ENCODE measurements at places on chromosomes 1 and 21.

DNA sequence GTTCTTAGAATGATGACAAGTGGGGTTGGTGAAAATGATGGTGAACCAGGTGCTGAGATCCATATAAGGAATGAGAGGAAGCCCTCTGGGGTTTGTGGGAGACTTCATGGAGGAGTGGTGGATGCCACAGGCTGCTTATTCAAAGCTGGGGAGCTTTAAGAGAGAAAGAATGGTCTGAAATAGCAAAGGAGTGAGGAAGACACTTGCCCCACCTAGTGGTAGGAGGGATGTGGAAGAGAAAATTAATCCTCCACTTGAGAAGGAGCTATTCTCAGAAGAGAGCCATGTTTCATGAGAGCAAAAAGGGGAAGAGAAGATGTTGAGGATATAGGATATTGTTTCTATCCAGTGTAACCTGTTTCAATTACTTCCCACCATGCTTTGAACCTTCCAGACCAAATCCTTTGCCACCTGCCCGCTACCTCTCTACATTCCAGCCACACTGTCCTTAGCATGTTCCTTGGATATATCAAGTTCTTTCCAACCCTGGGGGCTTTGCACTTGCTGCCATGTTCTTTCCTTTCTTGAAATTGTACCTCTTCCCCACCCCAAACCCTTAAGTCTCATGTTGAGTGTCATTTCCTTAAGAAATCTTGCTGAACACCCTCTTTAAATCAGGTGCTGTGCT is 19.6 kb upstream of the ZNF648 start:
- DNase-seq, result no peak

- DNase-seq, result no peak
These were observed 51.2 kb downstream of the PLXNA2 start for GRCh38 chr1:208192995-208193394.

- DNase-seq, result no peak
These were observed 16.1 kb downstream of the CCDC18 start for GRCh38 chr1:93196591-93196990.

GRCh38 chr1:39385067-39385988 is 106.1 kb upstream of the BMP8A start:
- DNase-seq, result no peak

DNA sequence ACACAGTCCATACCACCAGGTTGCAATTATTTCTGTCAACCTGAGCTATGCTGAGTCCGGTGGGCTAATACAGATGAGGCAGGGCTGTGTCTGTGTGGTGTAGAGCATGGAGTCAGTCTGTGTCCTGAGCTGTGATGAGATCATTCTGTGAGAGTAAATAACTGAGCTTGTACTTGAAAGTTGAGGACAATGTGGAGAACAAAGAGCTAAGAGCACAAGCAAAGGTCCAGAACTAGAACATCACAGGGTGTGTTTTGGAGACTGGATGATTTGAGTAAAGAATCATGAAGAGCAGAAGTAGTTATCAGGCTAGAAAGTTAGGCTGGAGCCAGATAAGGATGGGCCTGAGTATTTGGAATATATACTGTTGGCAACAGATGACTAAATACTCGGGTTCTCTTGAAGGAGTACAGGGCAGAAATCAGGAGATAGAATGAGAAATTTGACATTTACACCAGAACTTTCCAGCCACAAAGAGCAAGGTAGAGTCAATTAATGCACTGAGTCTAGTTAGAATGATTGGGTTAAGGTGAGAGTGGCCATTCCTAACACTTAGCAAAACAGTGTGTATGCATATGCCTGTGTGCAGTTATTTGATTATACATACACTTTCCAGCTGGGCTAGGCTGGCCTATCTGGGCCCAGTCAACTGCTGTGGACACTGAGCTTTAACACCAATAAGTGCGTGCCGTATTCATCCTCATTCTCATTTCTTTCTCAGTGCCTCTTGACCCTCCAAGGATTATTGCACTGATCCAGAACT is 48.8 kb downstream of the LEPR start:
- no peak for DNase-seq

- no peak for DNase-seq
These were observed 148.4 kb downstream of the GPATCH2 start for GRCh38 chr1:217482356-217483102.

DNA sequence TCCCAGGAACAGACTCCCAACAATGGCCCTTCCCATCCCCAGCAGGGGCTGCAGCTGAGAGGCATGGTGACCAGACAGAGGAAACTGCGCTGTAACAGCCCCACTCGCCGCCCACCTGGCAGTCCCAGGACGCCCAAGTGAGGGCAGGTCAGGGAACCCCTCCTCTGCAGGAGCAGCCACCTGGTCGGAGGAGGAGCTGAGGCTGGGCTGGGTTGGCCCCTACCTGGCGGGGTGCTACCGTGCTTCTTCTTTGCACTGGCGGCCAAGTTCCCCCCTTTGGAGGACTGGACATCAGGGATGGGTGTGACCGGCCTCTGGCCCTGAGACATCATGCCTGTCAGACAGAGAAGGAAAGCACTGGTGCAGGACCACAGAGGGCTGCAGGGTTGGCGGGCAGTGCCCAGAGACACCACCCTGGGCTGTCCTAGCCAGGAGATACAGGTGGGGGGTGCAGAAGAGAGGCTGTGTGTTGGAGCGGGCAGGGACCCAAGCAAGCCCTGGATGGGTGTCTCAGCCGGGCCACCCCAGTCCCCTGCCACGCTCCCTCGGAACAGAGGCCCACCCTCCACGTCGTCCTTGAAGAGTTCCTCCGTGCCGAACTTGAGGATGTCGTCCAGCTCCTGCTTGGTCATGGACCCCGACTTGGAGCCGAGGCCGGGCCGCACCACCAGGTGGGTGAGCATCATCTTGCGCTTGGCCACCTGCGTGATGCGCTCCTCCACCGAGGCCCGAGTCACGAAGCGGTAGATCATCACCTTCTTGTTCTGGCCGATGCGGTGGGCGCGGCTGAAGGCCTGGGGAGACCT is 51.6 kb downstream of the CHD5 start:
- DNase-seq, result no peak

DNA sequence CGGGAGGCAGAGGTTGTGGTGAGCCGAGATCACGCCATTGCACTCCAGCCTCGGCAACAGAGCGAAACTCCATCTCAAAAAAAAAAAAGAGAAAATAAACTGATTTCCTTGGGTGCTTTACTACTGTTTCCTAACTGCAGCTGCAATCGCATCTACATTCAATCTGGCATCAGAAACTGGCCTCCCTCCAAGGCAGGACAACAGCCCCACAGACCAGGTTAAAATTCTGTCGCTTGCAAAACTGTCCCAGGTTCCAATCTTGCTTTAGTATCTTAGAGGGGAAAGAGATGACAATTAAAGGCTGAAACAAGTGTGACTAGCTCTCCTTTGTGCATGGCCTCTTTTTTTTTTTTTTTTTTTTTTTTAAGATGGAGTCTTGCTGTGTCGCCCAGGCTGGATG is 32.4 kb upstream of the SLC25A33 start:
- DNase-seq, result no peak

DNA sequence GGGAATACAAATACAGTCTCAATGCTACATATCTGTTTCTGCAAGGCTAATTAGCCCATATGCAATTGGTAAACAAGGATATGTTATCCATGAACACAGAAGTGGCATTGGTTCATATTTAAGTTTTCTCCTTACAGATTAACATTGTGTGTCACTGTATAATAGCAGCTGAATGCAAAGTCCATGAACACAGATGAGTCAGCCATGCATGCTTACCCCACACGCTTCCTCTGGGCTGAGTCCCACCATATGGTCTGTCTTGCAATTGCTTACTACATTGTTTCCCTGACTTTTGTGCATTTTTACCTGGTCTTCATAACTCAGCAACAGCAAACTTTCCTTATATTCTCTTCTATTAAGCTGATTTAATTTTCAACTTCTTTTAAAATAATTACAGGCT is 41.5 kb upstream of the TSNAX start:
- no peak for DNase-seq

DNA sequence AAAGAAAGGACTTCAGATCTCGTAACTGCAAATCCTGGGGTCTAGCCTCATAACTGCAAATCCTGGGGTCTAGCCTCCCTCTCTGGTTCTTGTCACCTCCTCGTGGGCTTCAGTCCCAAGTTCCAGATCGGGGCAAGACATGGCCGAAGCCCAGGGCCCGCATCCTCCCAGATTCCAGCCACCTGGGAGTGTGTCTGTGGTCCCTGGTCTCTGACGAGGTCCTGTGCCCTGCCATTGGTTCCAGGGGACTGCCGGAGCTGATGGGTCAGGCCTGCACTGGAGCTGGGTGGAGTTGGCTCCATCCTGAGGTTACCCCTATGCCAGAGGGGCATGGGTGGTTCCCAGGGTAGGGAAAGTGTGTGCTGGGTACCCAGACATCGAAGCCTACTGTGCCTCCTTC is 17.7 kb upstream of the C1orf174 start:
- DNase-seq, result no peak

DNA sequence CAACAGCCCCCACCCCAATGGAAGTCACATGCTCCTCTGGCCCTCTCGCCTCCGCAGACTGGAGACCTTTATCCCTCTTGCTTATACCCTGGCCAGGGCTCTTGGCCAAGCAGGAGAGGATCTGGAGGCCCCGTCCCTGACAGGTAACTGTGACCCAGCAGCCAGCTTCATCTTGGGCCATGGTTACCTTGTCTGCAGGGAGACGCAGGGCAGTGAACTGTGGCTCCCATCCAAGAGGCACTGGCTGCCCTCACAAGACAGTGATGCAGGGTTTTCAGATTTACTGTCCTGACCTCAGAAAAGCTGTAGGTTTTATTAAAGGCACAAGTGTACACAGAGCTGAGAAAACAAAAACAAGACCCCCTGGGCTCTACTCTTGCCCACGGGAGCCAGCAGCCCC is 96.7 kb upstream of the KLHDC7A start:
- no peak for DNase-seq

DNA sequence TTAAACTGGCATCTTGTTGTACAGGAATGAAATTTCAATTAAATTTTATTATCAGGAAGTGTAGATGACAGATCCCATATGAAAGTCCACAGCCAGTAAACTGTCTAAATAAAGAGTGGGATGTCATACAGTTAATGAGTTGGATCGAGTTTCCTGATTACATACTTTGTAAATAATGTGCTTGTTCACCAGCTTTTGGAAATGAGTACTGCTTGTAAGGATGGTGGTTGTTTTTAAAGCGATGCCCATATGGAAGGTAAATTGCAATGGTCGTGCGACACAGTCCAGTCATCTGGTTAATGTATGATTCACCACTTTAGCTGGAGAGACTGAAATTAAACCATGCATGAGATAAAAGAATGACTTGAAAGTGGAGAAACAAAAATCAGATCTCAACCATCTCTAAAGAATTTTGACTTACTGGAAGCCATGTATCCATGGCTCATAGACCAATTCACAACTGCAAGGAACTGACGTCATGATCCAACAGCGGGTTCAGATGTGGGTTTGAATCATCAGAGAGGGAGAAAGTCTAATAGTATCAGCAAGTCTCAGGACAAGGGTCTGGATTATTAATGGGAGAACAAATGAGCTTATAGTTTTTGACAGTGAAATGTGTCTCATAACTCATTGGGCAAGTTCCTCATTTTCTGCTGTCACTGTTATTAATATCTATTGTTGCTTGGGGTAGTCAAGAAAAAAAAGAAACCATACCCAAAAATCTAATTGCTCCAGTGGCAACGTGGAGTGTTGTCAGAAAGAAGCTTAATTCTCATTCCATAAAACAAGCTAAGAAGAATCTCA is 49.0 kb downstream of the MAP10 start:
- no peak for DNase-seq

DNA sequence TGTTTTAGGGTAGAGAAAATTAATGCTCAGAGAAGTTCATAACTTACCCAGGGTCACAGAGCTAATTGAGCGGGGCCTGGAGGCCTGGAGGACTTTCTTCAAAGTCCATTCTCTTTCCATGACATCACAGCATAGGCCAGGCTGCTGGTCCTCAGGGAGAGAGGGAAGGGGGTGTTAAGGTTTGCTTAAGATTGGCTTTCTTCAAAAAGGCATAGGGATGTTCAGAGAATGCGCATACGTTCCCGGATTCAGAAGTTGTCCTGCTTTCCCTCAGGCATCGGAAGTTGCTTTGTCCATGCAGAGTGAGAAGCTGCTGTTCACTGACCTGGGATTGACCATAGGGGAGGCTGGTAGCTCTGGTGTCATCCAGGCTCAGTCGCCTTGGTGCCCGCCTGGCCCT is 25.0 kb downstream of the RASSF5 start:
- DNase-seq, result no peak

GRCh38 chr21:45802956-45803617 is 159.6 kb downstream of the PCBP3 start:
- no peak for DNase-seq

DNA sequence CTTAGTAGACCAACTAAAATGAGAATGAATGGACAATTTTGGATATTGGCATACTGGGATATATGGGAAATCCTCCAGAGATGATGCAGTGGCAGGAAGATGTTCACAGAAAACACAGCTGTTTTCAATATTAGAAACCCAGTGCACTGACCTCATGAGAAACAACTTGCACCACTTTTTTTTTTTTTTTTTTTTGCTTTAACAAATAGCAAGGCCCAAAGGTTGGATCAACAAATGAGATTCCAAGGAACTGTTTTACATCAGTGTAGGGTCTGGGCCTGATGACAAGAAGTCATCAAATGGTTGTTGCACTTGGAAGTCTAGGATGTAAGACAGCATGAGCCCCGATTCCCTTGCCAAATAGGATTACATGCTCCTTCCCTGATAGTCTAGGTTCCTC is 110.7 kb downstream of the SLC25A24 start:
- no peak for DNase-seq

DNA sequence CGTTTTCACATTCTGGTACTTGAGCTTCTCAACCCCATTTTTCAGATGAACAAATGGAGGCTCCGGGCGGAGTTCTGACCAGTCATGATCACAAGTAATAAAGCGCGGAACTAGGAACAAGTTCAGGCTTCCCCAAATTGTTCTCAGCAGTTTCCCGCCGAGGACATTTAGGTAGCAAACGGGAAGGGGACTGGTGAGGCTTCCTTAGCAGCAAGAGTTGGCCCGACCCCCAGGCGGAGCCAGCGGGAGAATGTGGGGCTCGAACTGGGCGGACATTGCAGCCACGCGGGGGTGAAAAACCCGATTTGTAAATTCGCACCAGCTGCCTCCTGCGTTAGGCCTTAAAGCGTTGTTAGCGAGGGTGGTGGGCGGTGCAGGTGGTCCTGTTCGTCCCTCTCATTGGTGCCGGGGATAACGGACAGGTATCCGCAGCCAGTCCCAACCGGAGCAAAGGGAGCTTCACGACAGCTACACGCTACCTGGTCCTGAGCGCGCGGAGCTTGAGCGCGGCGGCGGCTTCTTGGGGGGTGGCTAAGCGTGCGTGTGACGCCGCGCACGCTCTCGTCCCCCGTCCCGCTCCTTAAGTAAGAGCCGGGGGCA is 15.3 kb downstream of the SEMA6C start:
- DNase-seq, result peak; percentile 62

- DNase-seq, result no peak
These were observed 17.1 kb downstream of the RPAP2 start for GRCh38 chr1:92315766-92316599.

DNA sequence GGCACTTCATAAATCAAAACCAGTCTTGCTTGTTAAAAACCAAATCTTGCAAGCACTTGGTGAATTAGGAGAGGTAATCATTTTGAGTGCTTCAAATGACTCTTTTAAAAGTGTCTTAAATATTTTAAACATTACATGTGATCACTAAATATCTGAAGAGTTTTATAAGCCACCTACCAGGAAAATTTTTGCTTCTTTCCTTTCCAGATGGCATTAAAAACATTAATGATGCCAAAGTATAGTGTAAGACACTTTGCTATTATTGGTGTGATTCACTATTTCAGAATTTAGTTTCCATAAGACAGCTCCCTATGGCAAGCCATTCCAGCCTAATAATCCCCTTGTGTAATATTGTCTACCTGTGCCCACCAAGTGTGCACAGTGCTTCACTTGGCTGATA is 548.8 kb upstream of the ADAMTS5 start:
- no peak for DNase-seq

GRCh38 chr1:162666006-162666645 is 33.9 kb downstream of the DDR2 start:
- no peak for DNase-seq

Data from T follicular helper cell (primary cell).